Activated gamma-delta T cell treated with anti-CD3 and anti-CD28 coated beads, Interleukin-2, amount 50 U/mL, for 16 hours (primary cell): ENCODE measurements at places on chromosomes 5 and 9.

DNA sequence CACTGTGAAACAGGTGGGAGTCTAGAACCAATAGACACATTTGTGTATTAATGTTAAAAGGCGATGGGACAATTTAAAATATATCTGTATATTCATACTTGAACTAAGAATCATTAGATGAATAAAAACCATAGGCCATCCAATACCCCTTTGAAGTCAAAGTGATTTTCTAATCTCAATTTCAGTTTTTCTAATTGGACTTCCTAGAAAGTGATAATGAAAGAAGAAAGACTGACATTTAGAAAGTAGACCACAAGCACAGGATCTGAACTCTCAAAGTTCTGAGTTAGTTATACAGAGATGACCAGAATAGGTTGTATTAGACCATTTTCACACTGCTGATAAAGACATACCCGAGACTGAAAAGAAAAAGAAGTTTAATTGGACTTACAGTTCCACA is 412.8 kb upstream of the PIK3R1 start:
- no peak for DNase-seq

DNA sequence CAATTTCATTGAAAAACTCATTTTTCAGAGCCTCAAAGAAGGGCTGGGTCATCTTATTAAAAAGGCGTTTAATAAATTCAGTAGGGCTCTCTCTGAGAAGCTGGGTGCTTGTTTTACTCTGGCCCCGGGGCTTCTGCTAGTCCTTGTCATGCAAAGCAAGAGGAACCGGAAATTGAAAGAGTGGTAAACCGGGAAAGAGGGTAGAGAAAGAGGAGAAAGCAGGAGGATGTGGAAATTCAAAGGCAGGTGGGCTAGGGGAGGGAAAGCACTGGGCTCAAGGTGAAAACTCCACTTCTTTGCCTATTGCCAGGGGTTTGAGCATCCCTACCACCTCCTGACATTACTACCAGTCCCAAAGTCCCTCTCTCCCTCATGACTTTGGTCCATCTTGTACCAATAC is 64.6 kb upstream of the AGXT2 start:
- no peak for DNase-seq

- DNase-seq, result no peak
Observed at GRCh38 chr5:108461628-108462367, 79.9 kb upstream of the FBXL17 start.

DNA sequence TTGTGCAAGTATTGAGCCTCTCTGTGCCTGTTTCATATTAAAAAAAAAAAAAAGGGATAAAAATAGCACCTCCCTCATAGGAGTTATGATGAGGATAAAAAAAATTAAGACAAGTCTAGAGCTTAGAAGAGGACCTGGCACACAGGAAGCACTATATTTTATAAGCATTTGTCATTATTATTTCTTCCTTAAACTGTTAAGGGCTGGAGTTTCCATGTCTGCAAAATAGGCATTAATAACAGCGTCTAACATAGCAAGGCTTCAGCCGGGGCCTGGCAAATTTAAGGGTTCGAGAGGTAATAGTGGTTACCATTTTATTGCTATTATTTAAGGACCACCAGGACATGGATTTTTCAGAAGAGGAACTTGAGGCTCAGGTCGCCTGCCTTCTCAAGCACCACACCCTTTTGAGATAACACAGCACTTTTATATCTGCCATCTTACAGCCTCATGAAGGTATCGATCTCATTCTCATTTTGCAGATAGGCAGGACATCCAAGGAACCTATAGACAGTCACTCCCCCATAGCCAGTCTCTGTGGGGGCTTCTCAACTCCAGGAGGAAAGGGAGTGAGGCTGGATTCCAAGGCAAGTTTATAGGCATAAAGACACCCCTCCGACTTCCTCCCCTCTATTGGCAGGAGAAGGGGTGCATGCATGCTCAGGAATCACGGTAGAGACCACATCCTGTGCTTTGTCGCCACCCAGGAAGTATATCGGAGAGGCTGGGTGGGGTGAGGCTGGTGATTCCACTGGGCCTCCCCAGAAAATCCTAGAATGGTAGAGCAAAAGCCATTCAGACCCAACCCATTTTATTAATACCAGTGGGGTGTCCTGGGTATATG is 2.4 kb downstream of the ANXA6 start:
- DNase-seq, result no peak

GRCh38 chr9:34170237-34170991 is 8.4 kb upstream of the UBAP1 start:
- DNase-seq, result no peak

GRCh38 chr5:14270209-14270702 is 127.1 kb downstream of the TRIO start:
- no peak for DNase-seq

DNA sequence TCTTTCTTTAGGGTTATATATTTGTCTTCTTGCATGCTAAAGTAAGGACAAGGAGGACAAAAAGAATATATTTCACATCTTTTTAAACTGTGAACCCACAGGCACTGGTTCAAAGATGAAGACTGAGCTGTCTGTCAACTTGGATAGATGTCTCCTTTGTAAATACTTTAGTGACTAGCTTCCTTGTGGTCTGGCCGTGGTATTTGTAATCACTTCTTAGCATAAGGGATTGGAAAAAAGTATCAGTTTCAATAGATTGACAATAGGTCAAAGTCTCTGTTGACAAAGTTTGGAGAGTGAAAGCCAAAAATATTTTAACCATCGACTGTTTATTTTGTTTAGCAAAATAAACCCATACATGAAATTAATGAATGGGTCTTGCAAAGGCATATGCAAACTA is 91.4 kb downstream of the TMEM167A start:
- DNase-seq, result no peak

- no peak for DNase-seq
Observed at GRCh38 chr5:151108566-151108965, 27.7 kb upstream of the TNIP1 start.

- no peak for DNase-seq
Observed at GRCh38 chr9:117678871-117679270, 25.3 kb upstream of the TLR4 start.

DNA sequence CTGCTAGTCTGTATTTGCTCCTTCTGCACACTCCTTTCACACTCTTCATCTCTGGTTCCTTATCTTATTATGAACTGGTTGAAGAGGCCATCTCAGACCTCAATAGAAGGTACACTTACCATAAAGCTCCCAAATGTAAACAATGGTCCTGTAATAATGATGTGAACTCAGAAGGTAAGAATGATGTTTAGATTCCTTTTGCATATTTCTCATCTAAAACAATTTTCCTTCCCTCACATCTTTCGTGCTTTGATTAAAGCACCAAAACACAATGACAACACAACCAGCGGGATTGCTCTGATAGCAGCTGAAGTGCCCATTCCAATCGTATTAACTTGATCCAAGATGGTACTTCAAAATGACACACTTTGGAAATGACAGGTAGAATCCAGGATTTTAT is 34.3 kb downstream of the NFIB start:
- DNase-seq, result no peak

GRCh38 chr5:135567661-135568060 is 11.1 kb downstream of the CXCL14 start:
- no peak for DNase-seq

DNA sequence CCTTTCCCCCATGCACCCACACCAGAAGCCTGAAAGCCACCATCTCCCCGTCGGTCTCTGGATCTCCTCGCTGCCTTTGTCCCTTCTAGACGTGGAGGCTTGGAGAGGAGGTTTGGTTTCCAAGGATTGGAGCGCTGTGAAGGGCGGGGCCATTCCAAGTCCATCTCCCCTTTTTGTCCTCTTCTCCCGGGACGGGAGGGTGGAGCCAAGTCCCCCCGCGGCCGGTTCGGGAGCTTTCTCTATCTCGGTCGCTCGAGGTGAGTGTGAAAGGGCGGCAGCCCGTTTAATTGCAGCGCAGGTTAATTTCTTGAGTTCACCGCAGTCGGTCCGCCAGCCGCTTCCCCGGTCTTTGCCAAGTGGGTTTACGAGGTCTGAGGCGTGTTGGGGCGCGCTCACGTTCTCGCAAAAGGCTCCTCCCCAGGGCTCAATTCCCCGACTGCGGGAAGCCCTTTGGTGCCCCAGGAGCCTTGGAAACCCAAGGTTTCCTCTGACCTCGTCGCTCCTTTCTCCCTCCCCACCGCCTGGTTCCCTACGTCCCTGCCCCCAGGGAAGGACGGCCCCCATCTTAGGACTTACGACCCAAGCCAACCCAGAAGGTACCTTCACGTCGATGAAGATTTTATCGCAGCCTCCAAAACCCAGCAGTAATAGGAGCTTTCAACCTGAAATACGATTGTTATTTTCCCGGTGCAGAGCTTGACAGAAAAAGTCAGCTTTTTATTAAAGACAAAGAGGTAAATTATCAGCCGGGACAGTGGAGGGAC is 2.8 kb upstream of the ZNF462 start:
- DNase-seq, result no peak

DNA sequence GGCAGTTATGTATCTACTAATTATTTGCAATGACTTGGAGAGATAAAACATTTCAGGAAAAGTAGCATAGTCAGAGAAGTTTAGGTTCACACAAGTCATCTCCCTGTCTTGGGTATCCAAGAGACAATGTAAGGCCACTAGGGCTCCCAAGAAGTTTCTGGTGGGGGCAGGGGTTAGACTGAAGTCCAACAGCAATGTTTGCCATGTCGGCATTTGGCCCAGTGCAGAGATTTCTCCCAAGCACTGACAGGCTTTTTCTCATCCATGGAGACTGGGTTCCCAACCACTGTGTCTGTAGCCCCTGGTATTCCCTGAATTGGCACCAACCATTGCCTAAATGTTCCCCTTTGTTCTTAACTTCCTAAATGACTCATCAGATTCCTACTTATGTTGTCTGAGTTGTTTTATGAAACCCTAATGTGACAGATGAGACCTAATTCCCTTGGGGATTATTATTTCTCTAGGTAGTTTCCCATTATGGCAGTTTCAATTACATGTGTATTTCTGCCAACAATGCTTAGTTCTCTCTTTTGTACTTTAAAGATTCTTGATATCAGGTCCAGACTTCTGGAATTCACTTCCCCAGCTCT is 103.6 kb upstream of the EGFLAM start:
- no peak for DNase-seq

DNA sequence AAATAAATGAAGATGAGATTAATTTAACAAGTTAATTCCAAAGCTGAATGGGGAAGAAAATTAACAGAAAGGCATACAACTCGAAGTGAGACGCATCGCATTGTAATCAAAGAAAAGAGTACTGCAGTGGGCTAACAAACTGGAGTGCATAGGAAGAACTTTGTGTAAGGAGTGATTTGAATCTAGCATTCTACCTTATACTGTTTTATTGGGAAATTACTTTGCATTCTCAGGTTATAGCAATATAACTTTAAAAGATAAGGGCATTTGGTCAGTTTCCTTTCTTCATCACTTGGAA is 124.5 kb upstream of the TLE4 start:
- no peak for DNase-seq

- DNase-seq, result no peak
Observed at GRCh38 chr9:114099669-114100270, 678 bp upstream of the KIF12 start.

DNA sequence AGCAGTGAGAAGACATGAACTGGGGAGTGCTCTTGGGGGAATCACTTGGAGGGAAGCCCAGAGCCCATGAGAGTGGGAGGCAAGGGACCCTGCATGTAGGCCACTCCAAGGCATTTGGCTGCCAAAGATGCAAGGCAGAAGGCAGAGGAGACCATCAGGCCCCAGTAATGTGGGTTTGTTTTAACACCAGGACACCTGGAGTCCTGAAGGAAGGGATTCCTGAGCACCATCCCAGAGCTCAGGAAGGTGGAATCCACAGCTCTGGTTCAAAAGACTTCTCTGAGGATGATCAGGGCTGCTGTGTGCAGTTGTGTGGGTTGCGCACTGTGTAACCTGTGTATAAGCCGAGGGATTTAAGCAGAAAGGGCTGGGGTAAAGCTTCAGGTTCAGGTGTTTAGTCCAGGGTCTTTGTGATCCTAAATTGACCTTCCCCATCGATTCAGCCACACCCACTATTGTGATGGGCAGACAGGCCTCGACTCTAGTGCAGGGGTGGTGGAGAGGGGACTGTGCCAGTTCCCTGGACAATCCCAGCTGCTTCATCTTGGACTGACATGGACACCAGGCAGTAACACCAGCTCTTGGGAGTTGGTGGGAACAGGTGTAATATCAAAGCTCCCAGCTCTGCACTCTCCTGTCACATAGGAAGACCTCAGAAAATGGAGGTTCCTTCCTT is 11.0 kb downstream of the B4GALT7 start:
- DNase-seq, result no peak

GRCh38 chr5:372556-372995 is 51.1 kb downstream of the AHRR start:
- no peak for DNase-seq

DNA sequence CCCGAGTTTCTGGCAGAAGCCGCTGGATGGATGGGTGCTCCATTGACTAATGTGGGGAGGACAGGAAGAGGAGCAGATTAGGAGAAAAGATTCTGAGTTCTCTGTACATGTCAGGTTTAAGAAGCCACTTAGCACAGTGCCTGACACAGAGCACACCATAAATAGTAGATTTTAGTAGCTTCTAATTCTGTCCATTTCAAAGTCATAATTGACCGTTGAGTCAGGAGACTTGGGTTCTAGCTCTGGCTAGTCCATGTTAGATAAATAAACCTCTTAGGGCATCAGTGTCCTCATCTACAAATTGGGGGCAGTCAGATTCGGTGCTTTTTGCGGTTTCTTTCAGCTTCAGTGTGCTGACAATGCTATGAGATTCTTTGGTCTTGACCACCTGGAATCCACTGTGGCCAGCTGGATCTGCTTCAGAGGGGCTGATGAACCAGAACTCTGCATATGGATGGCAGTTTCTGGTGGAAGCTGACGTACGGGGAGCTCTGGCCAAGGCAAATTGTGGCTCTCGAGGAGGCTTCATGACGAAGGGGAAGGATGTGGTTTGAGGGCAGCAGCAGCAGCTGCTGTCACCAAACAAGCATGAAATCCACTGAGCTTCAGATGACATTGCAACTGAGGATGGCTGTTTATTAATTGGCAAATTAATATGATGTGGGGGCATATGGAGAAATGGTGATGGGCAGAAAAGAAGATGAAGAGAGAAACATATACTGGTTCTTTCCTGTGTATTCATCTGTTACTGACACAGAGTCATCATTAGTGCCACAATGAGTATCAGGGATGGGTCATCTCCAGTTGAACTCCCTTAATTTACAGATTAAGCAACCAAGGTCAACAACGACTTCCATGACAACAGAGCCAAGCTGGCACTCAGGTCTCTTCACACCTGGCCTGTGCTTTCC is 134.4 kb downstream of the AOPEP start:
- peak; percentile 47 for DNase-seq

DNA sequence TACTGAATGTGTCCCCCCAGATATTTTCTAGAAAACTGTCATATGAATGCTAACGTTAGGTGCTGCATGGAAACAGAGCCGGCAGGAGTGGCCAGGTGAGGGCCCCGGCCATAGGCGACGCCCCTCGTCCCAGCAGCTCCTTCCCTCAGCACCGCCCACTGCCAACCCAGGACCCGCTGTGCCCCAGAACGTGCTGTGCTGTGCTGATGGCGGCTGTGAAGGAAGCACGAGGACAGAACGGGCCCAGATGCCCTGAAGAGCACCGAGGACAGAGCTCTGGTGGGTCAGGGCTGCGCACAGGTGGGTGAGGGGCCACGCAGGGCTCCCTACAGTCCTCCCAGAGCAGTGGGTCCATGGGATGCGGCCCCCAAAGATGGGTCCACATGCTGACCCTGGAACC is 30.3 kb downstream of the LPCAT1 start:
- no peak for DNase-seq
